ENCODE measurements at places on chromosomes 12 and 14.

DNA sequence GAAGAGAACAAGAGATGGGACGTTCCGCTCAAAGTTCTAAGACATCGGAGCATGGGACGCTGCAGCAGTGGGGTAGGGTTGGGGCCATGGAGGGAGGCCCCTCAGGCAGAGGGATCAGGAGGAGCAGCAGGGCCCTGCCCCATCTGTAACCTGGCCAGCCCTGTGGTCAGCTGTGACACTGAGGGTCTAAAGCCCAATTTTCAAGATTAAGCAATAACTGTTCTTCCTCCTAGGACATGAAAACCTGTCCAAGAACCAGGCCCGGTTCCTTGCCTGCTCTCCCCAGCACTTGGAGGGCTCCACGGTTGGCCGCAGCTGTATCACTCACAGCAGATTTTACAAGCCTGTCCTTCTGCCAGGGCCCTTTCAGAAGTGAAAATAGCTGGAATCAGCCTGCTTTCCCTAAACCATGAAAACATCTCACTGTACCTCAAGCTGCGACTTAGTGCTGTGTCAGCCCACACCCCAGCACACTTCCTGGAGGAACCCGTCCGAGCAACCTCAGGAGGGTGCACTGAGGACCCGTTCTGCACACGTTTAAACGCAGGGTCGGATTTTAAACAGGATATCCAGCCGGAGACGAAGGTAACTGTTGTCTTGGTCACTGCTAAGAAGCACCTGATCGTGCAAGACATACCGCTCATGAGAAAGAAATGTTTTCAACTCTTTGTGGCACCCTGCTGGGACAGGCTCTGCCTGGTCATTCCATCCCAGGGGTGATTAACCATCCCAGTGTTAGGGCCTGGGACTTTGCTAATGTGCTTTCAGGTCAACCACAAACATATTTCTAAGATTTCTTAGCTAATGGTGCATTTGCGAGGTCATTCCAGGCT is 201.9 kb upstream of the DIO3 start:
- DNase-seq, result no peak

- DNase-seq, result no peak
Measured at GRCh38 chr12:93915411-93915810, 233.0 kb upstream of the PLXNC1 start.

- no peak for DNase-seq
Measured at GRCh38 chr12:68348419-68348818, 16.3 kb upstream of the MDM1 start.

DNA sequence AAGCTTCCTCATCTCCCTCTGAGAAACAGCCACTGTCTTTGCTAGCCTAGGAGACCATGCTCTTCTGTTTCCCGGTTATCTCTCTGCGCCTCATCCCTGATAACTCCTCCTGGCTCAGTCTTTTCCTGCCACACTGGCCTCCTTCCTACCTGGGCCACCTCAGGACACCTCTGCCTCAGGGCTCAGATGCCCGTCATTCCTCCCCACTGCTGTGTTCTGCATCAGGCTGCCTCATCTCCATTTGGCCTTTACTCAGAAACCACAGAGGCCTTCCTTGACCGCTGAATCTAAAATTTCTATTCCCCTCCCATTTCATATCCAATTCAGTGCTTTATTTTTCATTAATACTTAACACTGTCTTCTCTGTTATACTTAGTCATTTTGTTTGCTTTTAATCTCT is 311.0 kb upstream of the RGS6 start:
- no peak for DNase-seq
